ENCODE measurements at places on chromosomes 7 and 10.

DNA sequence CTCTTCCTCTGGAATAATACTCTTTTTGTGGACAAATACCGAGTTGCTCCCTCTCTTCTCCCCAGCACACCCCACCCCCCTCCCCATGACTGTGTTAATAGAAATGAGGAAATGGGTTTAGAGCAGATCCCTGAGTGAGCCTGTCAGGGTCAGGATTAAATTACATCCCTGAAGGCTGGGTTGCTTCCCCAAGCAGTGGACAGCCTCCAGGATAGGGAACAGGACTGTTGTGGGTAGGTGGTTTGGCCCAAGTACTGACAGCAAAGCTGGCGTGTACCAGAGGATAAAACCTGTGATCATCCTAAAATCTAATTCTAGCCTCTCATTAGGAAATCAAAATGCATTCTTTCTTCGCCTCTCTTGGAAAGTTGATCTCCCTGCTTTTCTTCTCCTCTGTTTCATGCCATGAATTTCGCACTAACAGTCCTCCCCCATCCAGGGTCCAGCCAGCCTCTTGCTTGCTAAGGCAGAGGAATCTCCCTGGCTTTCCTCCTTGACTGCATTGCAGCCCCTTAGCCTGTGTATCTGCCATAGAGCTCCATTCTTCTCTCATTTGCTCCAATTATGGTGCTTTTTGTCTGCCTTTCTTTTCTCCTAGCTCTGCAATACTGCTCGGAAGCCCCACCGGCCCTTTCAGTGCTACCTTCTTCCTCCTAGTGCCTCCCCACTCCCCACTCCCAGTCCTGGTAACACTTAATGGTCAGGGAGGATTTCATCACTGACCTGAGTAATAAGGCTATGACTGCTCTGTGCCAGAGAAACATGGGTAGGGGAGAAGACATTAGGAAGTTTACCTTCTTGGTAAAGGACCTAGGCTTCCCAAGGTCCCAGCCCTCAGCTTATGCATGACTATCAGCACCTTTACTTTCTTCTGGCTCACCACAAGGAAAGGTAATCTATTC is 8.4 kb downstream of the LRRC4 start:
- no peak for DNase-seq

DNA sequence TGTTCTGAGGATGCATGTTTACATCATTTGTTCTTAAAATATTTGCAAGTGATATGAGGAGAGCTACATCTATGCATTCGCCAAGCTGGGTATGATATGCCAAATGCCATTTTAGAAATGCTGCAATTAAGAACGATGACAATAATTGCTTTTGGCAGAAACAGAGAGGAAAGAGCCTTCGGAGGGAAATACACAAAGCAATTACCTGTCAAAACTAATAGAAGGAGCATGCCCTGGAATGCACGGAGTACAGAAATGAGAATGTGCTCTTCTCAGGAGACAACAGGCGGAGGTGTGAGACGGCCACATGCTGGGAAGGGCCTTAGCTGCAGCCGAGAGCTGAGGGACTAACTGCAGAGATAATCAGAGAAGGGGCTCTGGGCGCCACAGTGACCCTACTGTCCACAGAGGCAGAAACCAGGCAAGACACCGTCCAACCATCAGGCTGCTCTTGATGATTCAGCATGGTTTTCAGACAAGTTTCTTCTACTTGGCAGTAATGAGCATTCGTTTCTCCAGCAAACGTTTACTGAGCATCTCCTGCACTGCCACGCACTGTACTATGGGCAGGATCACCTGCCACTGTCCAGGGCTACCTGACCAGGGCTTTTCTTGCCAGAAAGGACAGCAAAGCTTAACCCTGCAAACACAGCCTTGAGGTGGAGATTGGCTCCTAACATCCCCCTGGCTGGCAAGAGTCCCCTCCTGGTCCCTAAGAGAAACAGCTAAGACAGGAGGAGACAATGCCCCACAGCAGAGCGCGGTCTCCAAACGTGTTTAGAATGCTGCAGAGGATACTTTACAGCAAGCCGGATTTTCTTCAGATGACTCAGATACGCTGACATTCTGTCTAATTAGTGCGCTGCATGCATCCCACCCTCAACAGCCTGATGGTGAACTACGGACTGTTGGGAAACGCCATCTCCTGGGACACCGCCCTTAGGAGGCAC is 18.1 kb downstream of the VIPR2 start:
- DNase-seq, result no peak

DNA sequence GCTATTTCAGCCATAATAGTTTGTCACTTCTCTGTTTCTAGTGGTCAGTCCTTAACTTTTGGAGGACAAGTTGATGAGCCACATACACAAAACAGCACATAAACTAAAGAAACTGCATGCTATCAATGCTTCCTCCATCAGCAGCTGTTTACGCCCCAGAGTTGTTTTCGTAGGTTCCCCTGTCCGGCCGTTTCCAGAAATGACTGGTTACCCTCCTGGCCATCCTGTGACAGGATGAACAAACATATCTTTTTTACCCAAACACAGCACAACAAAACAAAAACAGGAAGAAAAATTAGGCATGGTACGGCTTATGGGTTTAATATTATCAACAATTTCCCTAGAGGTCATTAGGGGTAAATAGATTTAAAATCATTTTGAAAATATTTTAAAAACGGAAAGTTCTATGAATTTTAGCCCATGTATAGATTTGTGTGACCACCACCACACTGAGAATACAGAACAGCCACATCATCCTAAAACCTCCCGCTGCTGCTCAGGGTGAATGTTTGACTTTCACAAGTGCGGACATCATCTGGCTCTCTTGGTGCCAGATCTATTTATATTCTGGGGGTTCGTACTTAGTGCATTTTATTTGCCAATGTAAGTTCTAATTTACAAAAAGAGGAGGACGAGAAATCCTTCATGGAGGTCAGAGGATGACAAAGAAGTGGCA is 74.8 kb downstream of the HIPK2 start:
- peak; percentile 24 for DNase-seq

DNA sequence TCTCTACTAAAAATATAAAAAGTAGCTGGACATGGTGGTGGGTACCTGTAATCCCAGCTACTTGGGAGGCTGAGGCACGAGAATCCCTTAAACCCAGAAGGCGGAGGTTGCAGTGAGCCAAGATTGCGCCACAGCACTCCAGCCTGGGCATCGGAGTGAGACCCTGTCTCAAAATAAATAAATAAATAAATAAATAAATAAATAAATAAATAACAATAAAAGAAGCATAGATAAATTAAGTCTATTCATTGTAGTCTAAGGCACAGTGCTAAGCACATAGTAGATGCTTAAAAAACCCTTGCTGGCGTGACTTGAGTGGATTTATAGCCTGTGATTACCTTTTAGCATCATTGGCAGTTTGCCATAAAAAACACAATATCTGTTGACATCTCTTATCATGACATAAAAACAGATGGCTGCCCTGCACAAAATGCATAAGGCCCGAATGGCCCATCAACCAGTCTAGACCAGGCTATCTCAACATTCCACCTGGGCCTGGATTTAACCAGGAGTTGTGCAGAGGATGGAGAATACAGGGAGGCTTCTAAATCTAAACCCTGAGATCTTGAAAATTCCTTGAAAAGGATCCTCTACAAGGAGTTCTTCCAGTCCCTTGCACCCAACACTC is 94.9 kb downstream of the PRLHR start:
- DNase-seq, result no peak

- peak; percentile 3 for DNase-seq
Observed at GRCh38 chr7:93715234-93715633, 140.7 kb upstream of the CALCR start.

DNA sequence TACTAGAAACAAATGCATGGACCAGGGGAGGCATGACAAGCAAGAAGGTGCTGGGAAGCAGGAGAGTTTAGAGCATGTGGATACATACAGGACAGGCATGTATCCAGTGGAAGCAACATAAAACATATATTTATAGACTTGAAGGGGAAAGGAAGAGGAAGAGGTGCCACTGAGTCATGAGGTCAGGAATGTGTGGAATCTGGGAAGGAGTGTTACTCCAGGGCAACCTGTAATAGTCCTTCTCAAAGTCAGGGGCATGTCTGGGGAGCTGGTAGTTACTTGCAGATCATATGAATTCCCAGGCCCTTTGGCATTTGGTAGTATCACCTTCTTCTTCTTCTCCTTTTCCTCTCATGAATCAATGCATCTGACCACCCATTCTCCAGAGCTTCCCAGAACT is 246.6 kb downstream of the XPNPEP1 start:
- DNase-seq, result no peak
